Fibroblast of skin of right quadriceps (primary cell): ENCODE measurements at places on chromosomes 1 and 21.

DNA sequence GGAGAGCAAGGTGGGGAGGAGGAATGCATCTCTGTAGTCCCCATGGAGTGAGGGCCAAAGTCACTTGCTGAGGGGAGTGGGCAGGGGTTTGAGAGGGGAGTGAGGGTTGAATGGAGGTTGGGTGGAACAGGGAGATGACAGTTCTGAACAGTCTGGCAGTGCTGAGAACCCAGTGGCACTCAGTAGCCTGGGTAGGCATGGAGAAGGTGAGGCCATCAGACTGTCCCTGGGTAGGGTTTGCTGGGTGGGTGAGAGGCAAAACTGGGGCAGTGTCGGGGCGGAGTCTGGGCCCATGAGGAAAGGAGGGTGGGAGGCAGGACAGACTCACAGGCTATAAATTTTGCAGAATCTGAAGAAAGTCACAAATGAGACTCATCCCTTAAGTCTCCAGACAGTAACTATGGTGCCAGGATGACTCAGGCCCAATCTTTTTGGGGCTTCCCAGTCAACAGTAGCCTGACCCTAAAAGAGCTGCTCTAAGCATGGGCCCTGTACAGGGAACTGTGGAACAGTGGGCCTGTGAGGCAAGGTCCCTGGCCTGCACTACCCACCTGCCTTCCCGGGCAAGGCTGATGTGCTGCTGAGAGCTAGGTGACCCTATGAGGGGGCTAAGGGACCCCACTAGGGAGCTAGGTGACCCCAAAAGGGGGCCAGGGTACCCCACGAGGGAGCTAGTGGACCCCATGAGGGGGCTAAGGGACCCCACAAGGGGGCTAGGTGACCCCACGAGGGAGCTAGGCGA is 51.0 kb upstream of the DMRTB1 start:
- peak; percentile 22 for DNase-seq

GRCh38 chr21:26846036-26846931 is 1.1 kb upstream of the ADAMTS1 start:
- peak; percentile 76 for DNase-seq

DNA sequence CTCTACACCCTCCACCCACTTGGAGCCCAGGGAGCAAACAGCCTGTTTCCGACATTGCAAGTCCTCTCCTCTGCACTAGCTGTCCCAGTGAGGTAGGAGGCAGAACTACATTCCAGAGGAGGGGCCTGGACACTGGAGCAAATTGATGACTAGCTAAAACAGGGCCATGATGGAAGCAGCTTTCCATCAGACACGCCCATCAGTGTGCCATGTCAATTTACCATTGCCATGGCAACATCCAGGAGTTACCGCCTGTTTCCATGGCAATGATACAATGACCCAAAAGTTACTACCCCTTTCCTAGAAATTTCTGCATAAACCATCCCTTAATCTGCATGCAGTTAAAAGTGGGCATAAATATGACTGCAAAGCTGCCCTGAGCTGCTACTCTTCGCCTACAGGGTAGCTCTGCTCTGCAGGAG is 647.1 kb downstream of the PTPRU start:
- DNase-seq: no peak

DNA sequence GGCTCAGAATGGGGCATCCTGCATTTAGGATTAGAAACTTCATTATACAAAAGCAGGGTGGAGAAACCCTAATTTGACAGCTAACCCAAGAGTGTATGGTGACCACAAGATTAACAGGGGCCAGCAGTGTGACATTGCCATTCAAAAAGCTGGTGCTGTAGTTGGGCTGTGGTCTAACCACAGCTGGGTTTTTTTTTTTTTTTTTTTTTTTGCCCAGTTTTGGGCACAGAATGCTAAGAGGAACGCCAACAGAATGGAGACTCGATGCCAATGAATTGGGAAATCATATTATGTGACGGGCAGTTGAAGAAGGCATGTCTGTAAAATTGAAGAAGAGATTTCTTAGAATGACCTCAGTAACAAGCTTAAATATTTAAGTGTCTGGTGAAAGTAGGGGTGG is 58.4 kb downstream of the NFIA start:
- no peak for DNase-seq

- DNase-seq: no peak
Measured at GRCh38 chr1:221939607-221940006, 197.7 kb upstream of the DUSP10 start.

GRCh38 chr1:118785246-118785645 is 202.9 kb downstream of the TBX15 start:
- peak; percentile 81 for DNase-seq

DNA sequence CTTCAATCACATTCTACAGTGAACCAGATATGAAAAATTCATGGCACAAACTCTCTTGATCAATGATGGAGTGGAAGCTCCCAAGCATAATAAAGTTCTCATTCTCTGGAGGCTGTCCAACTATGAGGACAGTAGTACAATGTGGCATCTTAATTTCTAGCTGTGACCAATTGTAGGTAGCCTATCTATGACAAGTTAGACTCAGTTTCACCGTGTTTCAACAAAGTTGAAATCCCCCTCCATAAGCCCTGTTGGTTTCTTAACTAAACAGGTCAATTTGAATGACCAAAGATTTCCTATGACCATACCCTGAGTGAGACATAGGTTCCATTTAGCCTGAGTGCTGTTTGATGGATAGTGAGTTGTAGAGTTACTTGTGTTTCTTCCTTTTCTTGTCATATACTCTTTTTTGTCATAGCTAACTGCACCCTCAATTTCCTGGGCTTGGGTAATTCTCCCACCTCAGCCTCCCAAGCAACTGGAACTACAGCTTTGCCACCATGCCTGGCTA is 11.8 kb downstream of the PATJ start:
- DNase-seq: no peak

GRCh38 chr1:183327434-183328290 is 90.5 kb downstream of the NMNAT2 start:
- DNase-seq: no peak

GRCh38 chr1:205570173-205570501 is 61.7 kb downstream of the ELK4 start:
- no peak for DNase-seq

- peak; percentile 22 for DNase-seq
Measured at GRCh38 chr1:245153552-245154428, 995 bp upstream of the KIF26B start.

- DNase-seq: no peak
Measured at GRCh38 chr1:85566890-85567289, 13.7 kb upstream of the CCN1 start.

- DNase-seq: no peak
Measured at GRCh38 chr1:117566556-117566955, 39.3 kb upstream of the TENT5C start.

DNA sequence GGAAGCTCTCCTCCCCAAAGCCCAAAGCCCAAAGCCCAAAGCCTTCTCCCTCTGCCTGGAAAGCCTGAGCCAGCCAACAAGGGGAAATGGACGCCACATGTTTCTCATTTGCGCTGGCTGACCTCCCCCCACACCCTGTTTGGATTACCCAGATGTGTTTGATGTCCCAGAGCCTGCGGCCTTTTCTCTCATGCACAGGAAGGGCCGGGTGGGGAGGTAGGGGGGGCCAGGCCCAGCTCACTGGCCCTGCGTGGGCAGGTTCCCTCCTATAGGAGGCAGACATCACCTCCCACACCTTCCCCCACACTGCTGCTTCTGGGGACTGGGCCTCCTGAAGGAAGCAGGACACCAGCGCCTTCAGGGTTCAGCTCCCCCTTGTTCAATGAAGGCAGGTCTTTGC is 116.3 kb downstream of the NAV1 start:
- peak; percentile 91 for DNase-seq

DNA sequence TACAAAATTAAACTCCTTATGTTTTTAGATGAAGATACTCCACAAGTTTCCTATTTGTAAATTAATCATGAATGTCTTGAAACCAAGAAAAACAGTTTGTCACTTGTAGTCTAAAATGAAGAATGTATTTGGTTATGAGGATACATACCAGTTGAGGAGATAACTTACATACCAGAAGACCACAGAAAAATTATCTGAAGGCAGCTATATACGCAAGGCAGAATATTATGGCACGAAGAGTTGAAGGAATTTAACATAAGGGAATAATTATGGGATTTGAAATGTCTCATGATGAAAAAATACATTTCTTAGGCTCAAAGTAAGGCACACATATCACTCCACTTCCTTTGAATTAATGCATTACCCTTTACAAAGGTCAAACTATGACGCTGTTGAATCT is 73.3 kb downstream of the IFI44 start:
- peak; percentile 94 for DNase-seq

DNA sequence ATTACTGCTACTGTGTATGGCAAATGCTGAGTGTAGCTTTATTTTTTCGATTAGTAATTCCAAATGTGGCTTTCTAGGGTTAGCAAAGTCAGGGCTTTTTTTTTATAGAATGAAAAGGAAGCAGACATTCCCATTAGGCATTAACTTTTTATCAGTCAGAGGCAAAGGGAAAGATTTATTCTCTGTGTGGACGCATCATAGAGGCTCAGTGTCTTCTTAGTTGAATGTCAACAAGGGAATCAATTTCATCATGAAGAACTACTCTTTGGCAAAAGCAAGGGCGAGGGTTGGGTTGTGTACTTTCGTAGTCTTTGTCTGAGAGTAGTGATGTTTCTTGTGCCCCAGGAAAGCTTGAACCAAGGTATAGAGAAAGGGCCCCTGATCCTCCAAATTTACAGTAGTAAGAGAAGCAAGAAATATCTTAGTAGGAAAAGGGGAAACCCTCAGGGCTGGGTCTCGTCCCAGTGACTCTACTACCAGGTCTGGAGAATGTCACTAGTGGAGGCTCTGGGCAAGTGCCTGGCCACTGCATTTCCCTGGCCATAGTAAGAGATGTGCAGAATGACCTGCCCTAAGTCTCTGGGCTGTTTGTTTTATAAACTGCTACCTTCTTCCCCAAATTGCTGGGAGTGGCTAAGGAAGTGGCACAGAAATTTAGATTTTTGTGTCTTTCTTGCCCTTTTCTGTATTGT is 30.0 kb upstream of the MACF1 start:
- DNase-seq: no peak

DNA sequence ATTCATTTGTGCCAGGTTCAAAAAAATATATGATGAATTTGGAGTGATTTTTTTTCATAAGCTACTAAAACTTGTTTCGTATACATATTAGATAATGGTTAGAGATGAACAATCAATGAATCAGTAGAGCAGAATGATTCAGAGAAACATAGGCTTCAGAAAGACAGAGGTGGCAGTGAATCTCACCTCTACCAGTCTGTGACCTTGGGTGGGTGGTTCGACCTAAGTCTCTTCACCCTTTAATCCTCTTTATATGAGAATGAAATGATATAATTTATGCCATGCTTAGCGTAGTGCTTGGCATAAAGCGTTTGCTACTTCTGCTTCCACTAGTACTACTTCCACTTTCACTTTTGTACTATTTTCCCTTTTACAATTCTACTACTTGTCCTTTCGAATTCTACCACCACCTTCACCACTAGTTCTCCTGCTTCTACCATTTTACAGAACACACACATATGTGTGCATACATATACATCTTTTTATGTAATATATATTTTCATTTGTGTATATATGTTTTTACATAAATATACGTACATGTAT is 45.1 kb downstream of the FYB2 start:
- no peak for DNase-seq

GRCh38 chr1:163271535-163271934 is 50.2 kb upstream of the NUF2 start:
- no peak for DNase-seq

DNA sequence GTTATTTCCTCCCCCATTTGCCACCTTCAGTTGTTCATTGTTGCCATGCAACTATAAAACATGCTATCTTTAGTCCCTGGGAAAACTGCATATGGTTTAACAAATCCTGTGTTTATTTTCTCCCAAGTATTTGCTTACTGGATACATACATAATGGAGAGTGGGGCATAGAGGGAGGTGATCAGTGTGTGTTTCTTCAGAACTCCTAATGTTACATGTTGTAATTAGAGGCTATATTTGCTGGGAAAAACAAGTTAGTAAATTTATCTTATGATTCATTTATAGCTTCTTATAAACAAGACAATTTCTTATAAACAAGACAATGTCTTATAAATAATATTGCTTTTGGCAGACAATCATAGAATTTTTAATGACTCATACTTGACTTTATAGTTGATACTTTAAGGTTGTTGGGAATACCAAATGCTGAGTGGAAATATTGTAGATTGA is 7.3 kb upstream of the GIPC2 start:
- no peak for DNase-seq

DNA sequence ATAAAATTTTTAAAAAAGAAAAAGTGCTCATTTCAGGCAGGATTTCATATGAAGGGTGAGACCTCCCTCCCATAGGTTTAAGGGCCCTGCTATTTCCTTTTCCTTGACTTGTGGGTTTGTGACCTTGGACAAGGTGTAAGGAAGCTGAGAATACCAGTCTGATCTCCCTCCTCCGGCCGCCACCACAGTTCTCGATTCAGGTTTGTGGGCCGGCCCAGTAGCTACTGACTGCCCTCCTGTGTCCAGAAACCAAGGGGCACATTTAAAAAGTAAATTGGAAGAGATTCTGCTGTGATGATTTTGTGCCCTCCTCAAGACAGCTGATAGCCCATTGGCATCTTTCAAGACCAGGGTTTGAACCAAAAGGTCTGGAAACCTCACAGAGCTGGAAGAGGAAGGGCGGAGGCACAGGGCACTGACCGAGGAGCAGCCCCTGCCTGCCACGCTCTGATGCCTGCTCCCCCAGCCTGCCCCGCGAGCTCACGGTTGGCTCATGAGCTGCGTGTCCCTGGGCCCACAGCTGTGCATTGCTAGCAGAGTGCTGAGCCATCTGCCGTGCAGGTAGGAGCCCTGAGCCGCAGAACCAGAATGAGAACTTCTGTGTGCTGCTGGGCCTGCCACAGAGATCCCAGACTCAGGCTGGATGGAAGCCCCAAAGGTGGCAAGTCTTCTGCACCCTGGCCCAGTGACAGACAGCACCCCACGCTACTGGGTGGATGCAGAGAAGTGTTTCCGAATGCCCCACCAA is 348.7 kb downstream of the NPHP4 start:
- no peak for DNase-seq

DNA sequence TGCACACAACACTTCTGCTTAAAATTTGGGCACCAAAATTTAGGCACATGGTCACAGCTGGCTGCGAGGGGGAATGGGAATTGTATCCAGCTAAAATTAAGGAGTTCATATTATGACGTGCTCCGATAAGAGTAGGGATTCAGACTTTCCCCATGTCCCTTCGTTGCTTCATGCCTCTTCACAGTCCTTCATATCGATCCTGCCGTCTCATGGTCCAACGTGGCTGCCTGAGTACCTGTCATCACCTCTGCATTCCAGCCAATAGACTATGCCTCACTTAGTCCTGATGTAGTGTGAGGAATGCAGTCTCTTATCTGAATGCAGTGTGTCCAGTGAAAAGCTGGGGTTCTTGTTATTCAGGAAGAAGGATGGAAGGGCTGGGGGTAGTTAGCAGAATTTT is 108.6 kb downstream of the SIK1 start:
- no peak for DNase-seq
